ENCODE measurements at places on chromosomes 11 and 22.
A peak's percentile ranks its signal among the peaks of the same experiment; 100 is the strongest.

DNA sequence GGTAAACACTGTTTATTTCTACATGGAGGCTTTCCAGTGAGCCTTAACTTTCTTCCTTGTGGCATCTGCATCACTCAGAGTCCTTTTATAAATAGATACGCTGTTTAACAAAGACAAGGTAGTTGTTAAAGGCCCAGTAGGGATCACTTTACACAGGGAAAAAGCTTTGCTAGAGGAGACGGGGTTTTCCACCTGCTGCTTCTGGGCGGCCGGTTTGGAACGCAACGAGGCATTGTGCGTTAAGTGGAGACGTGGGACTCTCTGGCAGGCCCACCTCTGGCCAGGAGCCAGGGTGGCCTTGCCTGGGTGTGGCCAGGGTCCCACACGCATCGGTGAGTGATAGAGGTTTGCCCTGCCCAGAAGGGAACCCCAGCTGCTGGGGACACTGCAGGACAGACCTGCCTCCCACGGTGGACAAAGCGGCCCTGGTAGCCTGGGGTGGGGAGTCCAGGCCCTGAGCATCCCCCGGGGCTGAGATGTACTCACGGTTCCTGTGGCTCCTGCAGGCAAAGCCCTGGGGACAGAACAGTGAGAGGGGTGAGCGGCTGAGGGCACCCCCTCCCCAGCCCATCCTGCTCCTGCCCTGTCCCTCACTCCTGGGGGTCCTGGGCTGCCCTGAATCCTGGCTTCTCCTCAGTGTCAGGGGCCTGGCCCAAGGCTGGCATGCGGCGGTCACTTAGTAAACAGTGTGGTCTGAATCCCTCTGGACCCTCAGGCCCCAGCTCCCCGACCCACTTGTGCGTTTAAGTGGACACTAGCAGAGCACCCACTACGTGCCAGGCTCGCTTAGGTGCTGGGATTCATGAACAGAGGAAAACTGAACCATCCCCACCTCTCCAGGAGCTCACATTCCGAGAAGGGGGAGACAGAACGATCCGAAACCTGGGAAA is 4.2 kb downstream of the IL17REL start:
- no peak for DNase-seq

DNA sequence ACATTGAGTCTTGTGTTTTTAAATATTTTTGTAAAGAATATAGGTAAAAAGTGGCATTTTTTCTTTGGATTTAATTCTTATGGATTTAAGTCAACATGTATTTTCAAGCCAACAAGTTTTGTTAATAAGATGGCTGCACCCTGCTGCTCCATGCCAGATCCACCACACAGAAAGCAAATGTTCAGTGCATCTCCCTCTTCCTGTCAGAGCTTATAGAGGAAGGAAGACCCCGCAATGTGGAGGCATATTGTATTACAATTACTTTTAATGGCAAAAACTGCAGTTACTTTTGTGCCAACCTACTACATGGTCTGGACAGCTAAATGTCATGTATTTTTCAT is 333 bp upstream of the CD3E start:
- DNase-seq, result no peak

DNA sequence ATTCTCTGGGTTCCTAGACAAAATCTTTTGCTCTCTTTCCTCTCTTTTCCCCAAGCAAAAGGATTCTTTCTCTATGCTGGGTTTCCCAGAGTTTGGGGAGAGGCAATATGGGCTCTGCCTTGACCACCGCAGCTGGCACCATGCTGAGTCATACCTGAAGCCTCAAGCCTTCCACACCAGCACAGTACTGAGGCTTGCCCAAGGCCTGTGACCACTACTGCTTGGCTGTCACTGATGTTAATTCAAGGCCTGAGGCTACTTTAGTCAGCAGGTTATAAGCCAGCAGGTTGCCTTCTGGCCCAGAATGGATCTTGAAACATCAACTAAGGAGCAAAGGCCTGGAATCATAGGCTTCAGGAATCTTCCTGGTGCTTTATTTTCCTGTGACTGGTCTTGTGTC is 185.3 kb downstream of the DYNC2H1 start:
- no peak for DNase-seq

DNA sequence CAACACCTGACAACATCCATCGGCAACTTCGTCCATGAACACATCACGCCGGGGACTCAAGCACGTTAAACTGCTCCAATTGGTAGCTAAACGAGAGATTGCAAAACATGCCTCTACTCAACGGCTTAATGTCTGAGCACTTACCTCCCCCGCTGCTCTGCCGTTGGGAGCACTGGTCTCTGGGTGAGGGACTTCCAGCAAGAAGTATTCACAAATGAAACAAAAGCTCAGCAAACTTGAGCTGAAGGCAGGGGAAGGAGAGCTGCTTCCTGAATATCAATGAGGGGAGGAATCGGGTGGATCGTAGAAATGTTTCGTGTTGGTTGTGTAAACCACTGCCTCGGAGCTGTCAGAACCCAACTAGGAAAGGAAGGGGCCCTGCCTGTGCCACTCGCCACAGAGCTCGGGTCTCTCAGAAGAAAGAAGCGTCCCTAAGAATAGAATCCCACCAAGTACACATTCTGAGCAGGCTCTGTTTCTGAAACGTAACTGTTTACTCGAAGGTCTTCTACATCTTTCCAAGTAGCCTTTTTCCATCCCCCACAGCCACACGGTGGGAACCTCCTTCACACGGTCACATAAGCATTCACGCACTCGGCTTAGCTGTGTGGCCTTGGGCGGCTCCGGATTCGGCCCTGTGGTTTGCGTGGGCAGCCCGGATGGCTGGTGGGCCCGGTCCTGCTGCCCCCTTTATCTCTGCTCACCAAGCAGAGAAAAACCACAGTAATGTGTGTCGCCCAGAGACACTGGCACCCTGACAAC is at the start of gene MLC1:
TSS of gene MLC1 (minus strand) at position 216 of the 762 bp plus-strand sequence. CDS start 524 bp downstream, outside the sequence.
- DNase-seq, result no peak

- no peak for DNase-seq
These were observed 7.7 kb downstream of the MPPED1 start for GRCh38 chr22:43419371-43420080.

GRCh38 chr11:38046571-38047135 is 1448.6 kb upstream of the RAG2 start:
- no peak for DNase-seq

- DNase-seq, result no peak
These were observed 1.4 kb downstream of the CHKB start for GRCh38 chr22:50581031-50581949.

GRCh38 chr11:69560141-69560790 is 78.8 kb downstream of the LINC01488 start:
- DNase-seq, result no peak

- DNase-seq, result no peak
These were observed 11.1 kb downstream of the APOL3 start for GRCh38 chr22:36149441-36149840.

DNA sequence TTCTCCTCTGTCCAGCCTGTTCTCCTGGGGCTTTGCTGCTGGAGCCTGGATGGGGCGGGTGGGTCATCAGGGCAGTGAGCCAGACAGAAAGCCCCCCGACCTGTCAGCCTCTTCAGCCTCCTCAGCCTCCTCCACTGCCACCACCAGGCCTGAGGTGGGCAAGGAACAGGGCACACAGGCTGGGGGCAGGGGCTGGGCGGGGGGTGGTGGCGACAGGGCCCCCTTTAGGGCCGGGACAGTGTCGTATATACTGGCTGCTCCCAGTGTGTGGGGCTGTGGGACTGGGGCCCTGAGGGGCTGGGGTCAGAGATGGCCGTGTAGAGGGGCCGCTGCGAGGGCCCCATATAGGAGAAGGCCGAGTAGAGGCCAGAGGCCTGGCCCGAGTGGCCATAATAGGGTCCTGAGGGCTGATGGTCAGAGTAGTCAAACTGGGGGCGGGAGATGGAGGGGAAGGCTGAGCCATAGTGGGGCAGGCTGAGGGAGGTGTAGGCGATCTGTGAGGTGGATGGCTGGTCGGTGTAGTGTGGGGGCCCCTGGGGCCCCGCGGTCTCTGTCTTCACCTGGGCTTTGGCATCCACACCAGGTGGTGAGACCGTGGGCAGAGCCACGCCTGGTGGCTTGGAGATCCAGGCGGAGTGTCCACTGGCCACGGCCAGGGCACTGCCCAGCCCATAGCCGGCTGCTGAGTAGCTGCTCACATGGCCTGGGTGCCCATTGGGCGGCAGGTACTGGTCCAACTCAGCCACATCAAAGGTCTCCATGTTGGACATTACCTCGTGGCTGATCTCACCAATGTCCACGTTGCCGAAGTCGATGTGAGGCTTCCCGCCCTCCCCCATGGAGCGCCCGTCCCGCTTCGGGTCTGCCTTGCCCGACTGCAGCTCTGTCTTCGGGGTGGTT is 10.8 kb downstream of the SOX10 start:
- DNase-seq, result no peak

DNA sequence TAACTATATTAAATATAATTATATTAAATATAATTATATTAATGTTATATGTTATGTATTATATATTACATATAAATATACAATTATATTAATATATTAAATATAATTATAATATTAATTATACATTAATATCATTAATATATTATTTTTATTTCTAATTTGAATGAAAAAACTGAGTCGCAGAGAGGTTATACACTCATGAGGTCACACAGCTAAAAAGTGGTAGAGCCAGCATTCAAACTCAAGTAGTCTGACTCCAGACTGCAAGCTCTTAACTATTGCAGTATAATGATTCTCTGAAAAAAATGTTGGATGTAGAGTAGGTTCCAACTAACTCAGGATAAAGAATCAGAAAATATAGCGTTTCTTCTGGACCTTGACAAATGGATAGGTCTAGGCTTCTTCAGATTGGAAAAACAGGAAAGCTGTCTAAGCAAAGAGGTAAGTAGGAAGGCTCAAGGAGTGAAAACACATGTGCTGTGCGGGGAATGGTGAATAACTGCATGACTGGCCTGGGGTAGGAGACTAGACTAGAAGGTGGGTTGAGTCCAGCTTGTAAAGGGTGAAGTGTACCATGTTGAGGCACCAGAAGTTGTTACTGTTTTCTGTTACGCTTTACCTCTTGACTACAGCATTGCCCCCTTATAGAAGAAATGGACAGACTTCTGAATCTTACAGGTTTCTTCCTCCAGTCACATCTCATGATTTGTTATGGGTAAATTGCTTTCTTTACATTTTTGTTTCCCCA is 80.3 kb downstream of the TRIM44 start:
- no peak for DNase-seq

DNA sequence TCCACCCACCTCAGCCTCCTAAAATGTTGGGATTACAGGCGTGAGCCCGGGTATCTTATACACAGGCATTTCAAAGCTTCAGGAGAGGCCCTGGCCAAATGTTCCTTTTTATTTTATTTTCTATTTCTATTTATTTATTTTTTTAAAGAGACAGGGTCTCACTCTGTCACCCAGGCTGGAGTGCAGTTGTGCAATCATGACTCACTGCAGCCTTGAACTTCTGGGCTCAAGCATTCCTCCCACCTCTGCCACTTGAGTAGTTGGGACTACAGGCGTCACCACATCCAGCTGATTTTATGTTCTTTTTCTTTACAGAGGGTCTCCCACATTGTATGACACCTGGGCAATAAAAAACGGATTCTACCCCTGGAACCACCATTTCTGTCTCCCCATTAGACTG is 71.2 kb downstream of the FBXO7 start:
- no peak for DNase-seq

DNA sequence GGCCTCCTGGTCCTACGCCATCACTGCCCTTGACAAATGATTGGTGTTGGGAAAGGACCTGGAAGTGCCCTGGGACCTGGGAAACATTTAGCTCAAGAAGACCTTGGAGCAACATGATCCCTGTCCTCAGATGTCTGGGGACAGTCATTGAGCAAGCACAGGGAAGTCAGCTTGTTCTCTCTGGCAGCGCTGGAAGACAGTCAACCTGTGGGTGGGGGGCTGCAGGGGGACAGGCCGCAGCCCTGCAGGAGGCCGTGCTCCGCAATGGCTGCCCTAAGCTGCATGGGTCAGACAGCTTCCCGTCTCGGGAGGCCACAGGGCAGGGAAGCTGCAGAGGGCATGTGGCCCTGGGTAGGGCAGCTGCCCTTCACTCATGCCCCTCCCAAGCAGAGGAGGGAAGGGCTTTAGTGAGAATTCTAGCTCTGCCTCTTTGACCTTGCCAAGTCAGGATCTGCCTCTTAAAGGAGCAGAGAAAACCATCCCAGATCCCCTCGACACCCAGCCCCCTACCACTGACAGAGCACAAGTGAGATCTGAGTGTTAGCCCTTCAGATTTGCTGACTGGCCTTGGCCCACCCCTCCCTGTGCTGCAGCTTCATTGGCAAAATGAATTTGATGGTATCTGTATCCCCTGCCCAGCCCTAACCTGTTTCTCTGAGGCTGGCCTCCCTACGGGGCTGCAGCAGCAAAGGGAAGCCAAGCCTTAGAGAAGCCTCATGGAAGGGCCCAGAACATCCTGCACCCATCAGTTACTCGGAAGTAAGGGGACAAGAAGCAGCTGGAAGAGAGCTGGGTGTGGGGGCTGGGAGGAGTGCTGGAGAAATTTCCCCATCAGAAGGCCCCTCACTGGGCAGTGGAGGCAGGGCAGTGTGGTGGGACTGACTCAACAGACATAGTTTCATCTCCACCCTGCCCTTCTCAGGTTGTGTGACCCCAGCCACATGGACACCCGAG is 6.2 kb upstream of the SREBF2 start:
- DNase-seq, result no peak

- DNase-seq, result peak; percentile 22
These were observed 3.6 kb upstream of the OR2AT4 start for GRCh38 chr11:75100314-75100713.

DNA sequence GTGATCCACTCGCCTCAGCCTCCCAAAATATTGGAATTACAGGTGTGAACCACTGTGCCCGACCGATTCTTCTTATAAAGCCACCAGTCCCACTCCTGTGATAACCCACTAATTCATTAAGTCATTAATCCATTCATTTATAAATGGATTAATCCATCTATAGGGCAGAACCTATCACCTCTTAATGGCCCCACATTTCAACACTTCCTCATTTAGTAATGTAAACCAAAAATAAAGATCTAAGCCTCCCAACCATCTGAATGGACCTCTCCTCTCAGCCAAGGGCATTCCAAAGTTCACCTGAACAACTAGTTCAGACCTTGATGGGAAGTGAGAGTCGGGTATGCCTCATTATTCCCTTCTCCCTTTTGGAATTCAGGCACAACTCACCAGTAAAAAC is 9.9 kb upstream of the MRPL11 start:
- DNase-seq, result no peak

DNA sequence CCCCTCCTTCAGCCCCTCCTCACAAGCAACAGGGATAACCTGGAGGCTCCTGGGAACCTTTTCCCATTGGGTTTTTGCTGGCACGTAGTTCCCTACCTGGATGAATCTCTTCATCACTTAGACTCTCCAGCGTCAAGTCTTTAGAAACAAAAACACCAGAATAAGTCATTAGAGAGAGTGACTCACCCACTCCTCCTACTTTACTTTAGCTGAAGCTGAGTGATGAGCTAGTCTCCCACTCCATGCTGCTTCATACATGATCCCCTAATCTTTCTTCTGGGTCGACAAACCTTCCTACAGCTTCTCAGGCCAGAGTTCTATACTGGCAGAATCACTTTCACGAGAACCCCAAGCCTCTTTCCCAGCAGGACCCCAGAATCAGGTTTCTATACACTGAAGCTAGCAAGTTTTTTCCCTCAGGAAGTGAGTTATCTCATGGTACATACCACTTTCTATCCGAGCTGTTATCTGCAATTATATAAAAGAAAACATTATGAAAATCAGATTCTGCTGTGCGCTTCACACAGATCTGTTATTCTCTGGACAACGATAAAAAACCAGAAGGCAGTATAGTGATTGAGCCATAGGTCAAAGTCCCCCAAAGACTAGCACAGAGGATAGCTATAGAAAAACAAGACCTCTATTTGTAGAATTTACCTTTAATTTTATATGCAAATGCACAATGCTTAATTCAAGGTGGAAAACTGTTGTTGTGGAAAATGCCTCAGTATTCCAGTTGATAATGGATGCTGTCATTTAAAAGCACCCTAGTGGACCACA is 18.7 kb downstream of the DRICH1 start:
- no peak for DNase-seq

GRCh38 chr11:69575296-69576068 is 65.5 kb upstream of the CCND1 start:
- no peak for DNase-seq
